ENCODE measurements at places on chromosomes 11 and 22.

DNA sequence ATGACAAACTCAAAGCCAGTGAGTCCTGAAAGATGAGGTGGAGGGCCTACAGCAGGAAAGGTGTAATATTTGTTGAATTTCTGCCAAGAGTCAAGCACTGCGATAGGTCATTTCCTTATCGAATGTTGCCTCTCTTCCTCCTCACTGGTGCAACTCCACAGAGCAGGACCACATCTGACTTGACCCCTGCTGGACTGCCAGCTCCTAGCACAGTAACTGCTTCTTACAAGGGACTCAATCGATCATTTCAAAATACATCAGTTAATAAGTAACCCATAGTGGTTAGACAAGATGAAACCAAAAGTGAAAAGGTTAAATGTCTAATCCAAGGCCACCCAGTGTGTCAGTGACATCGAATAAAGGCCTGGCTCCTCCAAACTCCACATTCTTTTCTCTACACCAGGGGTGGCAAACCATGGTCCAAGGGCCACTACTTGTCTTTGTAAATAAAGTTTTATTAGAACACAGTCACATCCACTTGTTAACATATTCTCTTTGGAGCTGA, 98.5 kb upstream of the CSNK2A3 start:
- no peak for DNase-seq

GRCh38 chr11:33718440-33718839, 17.8 kb downstream of the CD59 start:
- DNase-seq: no peak

GRCh38 chr11:1869427-1870325, 16.8 kb downstream of the LSP1 start:
- DNase-seq: no peak

- DNase-seq: no peak
These were observed 16.4 kb upstream of the GAS2L1 start for GRCh38 chr22:29290061-29290460.

DNA sequence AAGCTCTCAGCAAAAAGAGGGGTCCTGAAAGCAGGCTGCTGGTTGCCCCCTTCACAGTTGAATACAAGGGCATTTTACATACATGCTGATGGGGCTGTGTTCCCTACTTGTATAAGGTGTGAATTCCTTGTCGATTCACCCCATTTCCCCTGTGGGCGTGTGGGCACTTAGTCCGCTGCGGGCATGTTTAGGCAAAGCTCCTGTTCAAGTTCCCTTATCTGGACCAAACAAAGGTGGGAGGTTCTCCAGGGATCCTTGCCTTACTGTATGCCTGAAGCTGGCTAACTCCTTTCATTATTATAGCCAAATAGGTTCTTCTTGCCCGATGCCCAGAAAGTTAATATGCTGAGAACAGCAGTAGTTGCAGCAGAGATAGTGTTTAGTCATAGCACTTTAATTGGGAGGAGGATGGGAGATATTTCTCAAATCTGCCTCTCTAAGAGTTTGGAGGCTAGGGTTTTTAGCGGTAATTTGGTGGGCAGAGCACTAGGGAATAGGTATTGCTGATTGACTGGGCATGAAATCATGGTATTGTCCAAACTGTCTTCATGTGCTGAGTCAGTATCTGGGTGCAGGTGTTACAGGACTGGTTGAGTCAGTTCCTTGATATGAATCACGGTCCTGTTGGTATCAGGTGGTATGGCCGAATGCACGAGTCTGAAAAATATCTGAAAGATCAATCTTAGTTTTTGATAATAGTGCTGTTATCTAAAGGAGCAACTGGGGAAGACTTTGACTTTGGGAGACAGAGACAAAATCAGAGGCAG, 32.7 kb downstream of the METTL15 start:
- DNase-seq: no peak

DNA sequence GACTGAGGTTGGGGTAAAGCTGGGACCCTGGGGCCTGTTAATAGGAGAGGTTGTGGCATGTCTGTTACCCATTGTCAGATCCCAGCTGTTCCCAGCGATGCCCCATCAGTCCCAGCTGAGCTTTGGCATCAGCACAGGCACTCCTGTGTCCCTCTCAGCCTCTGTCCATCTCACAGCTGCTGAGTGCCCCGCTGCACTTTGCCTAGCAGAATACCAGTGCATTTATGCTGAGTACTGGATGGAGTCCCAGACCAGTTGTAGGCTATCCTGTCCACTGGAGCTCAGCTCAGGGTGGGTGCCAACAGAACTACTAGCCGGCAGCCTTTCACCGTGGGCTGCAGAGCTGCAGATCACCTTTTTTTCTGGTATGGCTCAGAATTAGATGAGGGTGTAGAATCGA, 9.9 kb downstream of the FXYD6 start:
- DNase-seq: no peak

- no peak for DNase-seq
These were observed 27.9 kb downstream of the MMP13 start for GRCh38 chr11:102927624-102927990.

- DNase-seq: no peak
These were observed 408.7 kb downstream of the LRRC4C start for GRCh38 chr11:41050791-41051190.

DNA sequence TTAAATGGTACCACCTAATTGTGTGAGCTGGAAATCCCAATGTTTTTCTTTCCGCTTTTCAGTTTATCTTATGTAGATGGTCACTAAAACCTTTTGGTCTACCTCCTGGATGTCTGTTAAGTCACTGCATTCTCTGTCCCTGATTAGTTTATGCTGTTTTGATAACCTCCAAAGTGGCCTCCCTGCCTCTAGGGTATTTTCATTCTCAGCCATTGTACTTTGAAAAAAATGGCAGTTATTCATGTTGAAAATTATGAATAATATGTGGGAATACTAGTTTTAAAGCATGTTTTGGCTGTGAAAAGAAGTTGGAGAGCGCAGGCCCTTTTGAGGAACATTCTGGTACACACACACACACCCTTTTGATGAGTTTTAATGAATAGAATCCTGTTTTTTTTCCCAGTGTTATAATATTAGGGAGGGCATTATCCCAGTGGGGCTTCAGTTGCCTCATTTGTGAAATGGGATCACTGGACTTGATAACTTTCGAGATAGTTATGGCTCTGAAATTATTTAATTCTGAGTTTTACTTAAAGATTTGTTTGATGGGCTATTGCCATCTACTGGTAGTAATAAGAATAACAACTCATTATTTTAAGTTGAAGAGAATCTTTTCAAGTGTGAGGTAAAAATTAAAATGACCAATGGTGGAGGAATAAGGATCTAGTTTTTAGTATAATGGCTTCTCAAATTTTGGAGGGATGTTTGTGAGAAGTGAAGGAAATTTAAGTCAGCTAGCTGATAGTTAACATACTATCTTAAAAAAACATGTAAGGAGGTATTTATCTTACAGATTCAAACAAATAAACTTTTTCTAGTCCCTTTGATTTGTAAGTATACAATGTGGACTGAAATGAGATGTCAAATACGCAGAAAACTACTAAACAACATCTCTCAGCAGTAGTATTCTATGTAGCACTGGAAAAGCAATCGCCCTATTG, 3.9 kb downstream of the FDX1 start:
- peak; percentile 34 for DNase-seq

GRCh38 chr22:46578824-46579561, 41.2 kb upstream of the GRAMD4 start:
- no peak for DNase-seq

- DNase-seq: peak; percentile 68
These were observed 28.7 kb downstream of the CHRDL2 start for GRCh38 chr11:74702383-74703007.

GRCh38 chr11:60129853-60130252, 41.4 kb downstream of the MS4A2 start:
- no peak for DNase-seq

DNA sequence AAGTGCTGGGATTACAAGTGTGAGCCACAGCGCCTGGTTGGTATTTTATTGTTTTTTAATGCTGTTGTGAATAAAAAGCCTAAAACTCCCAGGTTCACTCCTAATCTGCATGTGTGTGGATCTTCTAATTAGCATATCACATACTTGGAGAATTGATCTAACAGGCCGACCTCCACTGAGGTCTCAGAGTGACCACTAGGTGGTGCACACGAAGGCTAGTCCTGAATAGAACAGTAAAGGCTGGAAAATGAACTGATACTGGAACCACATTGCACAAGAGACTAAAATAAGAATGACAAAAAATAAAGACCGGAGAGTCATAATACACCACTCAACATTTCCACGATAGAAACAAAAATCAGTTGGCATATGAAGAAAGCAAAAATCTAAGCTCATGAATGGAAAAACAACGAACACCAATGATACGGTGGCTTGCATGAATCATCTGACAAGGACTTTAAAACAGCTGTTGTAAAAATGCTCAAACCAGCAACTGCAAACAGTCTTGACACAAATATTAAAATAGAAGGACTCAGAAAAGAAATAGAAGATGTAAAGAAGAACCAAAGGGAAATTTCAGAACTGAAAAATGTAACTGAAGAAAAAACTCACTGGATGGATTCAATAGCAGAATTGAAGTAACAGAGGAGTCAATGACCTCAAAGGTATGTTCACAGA, 19.2 kb downstream of the PIM3 start:
- DNase-seq: peak; percentile 50

DNA sequence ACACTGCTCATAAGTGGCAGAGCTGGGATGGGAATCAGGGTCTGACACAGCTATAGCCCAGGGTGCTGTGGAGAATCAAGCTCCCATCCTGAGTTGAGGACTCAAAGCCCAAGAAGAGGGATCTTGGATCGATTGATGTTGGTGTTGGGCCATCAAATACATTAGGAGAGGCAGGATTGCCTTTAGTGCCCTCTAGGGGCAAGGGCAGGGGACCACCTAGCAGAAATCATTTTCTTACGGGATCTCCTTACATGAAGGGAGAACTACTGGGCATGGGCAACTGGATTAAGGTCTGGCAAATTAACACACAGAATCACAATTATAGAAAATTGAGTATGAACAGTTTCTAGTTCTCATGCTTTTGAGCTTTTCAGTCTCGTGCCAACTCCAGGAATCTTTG, 24.9 kb upstream of the EMSY start:
- DNase-seq: peak; percentile 41

- DNase-seq: no peak
These were observed 20.0 kb downstream of the APLP2 start for GRCh38 chr11:130089674-130090073.

GRCh38 chr11:77262803-77263202, 38.7 kb downstream of the GDPD4 start:
- DNase-seq: no peak

- DNase-seq: no peak
These were observed 9.8 kb downstream of the MMP20 start for GRCh38 chr11:102615077-102615893.

DNA sequence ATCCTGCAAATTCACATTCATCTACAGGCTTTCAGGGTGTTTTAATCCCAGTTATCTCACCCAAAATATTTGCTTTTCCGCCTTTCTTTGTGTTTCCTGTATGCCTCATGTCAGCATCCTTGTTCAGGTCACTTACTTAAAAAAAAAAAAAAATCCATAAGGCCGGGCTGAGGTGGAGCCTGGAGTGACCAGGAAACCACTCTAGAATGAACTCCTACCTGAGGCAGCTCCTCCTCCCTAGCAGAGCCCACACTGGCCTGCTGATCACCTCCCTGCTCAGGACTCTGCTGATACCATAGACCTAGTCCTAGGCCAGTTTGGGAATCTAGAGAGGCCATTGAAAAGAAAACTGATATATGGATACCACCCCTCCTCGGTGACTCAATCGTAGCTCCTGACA, 8.7 kb upstream of the DGAT2 start:
- no peak for DNase-seq

- DNase-seq: no peak
These were observed 19.8 kb downstream of the NECTIN1 start for GRCh38 chr11:119709171-119709570.

- no peak for DNase-seq
These were observed 19.0 kb downstream of the ZMAT5 start for GRCh38 chr22:29747832-29748231.

- no peak for DNase-seq
These were observed 16.8 kb upstream of the MUC6 start for GRCh38 chr11:1053121-1053901.

DNA sequence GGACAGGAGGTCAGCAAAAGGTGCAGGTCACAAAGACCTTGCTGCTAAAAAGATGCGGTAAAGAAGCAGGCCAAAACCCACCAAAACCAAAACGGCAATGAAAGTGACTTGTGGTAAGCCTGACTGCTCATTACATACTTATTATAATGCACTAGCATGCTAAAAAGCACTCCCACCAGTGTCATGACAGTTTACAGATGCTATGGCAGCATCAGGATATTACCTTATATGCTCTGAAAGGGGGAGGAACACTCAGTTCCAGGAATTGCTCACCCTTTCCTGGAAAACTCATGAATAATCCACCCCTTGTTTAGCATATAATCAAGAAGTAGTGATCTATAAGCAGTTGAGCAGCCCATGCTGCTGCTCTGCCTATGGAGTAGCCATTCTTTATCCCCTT, 45.2 kb upstream of the SLC5A12 start:
- no peak for DNase-seq

- no peak for DNase-seq
These were observed 5.5 kb upstream of the SHISA8 start for GRCh38 chr22:41920271-41920976.

GRCh38 chr11:74678591-74679512, 52.4 kb downstream of the CHRDL2 start:
- no peak for DNase-seq

GRCh38 chr22:25174888-25175411, 24.7 kb upstream of the CRYBB3 start:
- no peak for DNase-seq

GRCh38 chr11:24324211-24324610, 172.6 kb upstream of the LUZP2 start:
- no peak for DNase-seq

DNA sequence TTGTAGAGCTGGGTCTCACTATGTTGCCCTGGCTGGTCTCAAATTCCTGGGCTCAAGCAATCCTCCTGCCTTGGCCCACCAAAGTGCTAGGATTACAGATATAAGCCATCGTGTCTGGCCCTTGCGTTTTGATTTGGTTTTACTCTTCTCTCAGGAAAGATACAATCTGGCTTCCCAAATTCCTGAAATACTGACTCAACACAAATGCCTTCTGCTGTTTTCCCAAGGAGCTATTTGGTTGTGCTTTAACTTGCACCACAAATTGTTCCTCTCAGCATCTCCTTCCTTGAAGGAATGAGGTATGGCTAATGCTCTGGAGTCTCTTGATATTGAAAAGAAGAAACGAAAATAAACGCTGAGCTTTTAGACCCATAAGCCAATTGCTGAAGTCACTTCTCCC, 110.0 kb upstream of the PAX6 start:
- no peak for DNase-seq

DNA sequence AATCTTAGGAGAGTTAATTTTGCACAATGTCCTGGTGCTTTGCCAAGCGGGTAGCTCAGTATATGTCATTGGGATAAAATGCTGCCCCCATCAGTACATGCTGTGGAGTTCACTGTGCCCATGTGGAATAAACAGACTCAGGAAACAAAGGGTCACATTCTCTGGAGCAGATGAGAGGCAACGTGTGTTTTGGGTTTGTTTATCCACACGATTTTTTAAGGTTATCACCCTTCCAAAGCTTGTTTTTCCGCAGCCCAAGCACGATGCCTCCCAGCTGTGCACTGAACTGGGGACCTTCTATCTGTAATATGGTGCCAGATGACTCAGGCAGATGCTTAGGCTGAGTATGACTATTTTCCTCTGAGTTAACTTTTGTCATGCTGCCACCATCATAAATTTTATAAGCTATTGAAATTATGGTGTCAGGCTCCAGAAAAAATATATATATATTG, 6.5 kb downstream of the OR4D6 start:
- DNase-seq: no peak

All from common myeloid progenitor, CD34-positive (primary cell).